ENCODE measurements at places on chromosomes 6 and 20.
A peak's percentile ranks its signal among the peaks of the same experiment; 100 is the strongest.

DNA sequence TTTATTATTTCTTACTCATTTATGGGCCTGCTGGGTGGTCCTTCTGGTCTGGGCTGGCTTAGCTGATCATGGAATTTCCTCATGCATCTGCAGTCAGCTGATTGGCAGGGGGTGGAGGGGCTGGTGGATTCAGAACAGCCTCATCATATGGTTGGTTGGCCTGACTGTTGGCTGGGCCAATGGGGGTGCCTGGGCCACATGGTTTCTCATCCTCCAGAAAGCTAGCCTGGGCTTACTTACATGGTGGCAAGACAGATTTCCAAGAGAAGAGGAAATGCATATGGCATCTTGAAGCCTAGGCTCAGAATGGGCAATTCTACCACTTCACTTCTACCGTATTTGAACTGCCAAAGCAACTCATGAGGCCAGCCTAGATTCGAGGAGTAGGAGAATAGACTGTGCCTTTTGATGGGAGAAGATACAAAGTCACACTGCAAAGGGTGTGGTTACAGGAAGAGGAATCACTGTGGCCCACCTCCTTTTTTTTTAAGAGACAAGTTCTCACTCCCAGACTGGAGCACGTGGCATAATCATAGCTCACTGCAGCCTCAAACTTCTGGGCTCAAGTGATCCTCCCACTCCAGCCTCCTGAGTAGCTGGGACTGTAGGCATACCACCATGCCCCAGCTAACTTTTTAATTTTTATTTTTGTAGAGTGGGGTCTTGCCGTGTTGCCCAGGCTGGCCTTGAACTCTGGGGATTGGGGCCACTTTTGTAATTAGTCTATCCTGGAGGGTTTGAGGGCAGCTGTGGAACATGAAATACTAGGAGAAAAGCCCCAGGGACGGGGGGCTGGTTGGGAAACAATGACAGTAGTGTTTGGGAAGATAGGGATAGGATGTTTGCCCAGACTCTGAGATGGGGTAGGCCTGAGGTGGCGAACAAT, 47.6 kb upstream of the RNF24 start:
- DNase-seq, result peak; percentile 32

DNA sequence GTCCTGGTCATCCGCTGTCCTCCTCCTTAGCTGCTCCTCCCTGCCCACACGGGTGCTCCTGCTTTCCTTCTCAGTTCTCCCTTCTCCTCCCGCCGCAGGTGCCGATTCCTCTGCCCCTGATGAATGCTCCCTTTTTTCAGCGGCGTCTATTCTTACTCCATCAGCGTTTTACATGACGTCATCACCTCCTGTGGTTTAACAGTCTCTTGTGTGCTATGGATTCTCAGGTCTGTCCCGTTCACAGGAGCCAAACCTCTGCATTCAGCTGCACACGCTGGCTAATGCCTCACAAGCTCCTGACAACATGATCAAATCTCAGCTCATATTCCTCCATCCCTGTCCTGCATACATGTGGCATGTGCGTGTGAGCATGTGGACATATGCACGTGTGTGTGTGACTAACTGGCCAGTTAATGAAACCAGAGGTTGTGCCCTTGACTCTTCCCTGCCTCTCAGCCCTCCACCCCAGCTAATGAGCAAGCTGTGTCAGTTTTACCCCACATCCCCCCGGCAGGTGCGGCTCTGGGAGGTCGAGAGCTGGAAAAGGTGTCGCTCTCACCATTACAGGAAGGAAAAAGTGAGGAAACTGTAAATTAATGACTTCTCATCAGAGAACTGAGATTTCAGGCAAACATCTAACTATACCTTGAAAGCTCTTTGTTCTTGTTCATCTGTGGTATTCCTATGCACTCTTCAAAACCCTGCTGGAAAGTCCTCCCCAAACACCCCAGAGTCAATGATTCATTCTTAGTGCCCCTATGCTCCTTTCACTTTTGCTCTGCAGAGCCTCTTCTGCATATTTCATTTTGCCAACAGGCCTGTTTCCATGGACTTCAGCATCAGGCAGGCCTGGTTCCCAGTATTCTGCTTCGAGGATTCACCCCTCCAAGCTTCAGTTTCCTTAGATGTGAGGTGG, 163.1 kb downstream of the TTLL2 start:
- DNase-seq, result no peak

DNA sequence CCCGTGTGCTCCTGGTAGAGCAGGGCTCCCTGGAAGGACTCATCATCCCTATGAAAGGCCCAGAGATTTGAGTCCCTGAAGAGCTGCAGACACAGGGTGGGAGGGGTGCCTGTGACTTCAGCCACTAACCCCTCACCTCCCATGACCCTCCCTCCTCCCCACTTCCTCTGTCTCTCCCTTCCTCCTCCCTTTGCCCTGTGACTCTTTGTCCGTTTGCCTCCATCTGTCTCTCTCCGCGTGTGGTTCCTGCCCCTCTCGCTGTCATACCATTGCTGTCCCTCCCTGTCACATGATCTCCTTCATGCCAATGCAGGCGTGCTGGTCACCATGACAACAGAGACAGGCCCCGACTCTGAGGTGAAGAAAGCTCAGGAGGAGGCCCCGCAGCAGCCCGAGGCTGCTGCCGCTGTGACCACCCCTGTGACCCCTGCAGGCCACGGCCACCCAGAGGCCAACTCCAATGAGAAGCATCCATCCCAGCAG, 19.0 kb downstream of the EPB41L1 start:
- peak; percentile 77 for DNase-seq

- no peak for DNase-seq
Observed at GRCh38 chr6:30238178-30238795, 25.1 kb upstream of the TRIM26 start.

GRCh38 chr6:160356074-160356744, 8.0 kb downstream of the SLC22A3 start:
- no peak for DNase-seq

DNA sequence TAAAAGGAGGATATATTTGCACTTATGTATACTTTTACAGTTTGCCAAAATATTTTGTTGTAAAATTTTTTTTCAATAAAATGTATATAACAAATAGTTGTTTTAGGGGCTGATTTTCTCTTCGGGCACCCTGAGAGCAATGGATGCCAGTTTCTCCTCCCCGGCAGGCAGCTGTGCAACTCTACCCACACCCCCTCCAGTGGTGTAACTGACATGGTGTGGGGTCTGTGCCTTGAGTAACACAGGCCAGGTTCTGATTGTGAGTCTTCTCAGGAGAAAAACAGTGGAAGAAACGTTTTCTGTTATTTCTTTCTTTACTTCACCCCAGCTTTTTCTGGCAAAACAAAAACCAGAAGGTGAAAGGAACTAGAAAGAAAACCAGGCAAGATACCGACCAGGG, 6.1 kb downstream of the FOXF2 start:
- DNase-seq, result no peak

DNA sequence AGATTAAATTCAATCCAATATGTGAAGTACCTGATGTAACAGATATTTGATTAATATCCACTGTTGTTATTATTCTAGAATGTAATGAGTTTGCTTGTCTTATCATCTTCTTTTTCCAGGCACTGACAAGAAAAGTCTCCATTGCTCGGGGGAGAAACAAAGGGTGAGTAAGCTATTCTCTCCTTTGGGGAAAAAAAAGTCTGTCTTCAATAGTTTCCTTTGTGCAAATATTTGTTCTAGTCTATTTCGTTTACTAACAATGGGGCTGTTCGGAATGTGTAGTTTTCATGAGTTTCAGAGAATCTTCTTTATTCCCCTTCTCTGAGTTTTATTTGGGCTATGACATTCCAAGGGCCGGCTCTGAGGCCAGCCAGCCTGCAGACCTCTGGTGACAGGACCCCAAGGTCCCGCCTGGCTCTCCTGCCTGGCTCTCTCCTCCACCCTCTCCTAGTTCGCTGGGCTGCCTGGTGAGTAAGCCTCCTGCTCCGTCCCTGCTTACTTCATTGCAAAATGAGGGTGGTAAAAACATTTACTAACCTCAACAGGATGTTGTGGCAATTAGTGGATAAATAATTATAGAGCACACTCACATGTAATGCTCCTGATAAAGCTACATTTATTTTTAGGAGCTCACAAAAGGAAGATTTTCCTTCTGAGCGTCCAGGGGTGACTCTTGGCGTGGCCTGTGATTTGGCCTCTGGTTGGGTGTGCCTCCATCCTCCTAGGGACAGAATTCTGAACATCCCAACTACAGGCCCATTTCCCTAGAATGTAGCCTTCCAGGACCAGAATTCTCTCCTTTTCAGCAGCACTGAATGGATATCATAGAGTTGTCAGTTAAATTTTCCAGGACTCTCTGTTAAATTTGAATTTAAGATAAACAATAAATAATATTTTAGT, 43.1 kb upstream of the SNX9 start:
- no peak for DNase-seq

DNA sequence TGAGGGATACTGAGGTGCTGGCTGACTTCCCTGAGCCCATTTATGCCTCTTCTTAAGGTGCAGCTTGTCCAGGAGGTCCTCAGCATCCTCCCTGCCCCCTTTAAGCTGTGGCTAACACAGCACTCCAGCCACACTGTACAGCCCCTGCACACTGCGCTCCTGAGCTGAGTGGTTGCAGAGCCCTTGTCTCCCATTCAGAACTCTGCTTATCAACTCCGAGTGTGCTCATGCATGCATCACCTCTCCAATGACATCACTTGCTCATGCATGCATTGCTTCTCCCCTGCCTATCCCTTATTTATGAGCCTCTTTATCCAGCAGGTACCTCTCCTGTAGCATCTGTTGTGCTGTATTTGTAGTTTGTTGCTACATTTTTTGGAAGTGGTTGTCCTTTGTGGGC, 124.6 kb downstream of the AIG1 start:
- no peak for DNase-seq

- no peak for DNase-seq
Observed at GRCh38 chr20:10970109-10970508, 296.3 kb upstream of the JAG1 start.

GRCh38 chr6:32173051-32173727, 2.7 kb downstream of the AGPAT1 start:
- DNase-seq, result no peak

- DNase-seq, result no peak
Observed at GRCh38 chr6:42333612-42334011, 116.0 kb upstream of the MRPS10 start.

DNA sequence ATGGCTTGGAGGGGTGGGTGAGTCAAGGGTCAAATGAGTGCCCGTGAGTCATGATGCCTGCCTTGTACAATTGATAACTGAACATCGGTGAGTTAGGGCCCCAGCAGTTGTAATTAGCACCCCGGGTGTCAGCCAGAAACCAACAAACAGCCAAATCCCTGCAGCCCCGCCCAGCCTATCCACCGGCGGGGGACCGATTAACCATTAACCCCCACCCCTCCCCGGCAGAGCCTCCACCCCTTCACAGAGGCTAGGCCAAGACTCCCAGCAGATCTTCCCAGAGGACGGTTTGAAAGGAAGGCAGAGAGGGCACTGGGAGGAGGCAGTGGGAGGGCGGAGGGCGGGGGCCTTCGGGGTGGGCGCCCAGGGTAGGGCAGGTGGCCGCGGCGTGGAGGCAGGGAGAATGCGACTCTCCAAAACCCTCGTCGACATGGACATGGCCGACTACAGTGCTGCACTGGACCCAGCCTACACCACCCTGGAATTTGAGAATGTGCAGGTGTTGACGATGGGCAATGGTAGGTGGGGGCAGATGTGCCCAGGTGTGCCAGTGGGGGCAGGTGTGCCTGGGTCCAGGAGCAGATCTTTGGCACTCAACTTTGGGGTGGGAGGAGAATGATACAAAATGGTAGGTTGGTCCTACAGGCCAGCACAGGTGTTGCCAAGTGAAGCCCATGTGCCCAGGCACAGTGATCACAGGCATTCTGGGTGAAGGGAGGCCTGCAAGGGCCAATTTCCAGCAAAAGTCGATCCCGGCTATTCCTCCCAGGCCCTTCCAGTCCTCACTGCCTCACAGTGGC, 45.7 kb downstream of the HNF4A start:
- DNase-seq, result no peak

GRCh38 chr20:60240415-60240814, 282.2 kb downstream of the CDH26 start:
- no peak for DNase-seq

GRCh38 chr6:139981768-139982181, 607.3 kb upstream of the CITED2 start:
- no peak for DNase-seq

DNA sequence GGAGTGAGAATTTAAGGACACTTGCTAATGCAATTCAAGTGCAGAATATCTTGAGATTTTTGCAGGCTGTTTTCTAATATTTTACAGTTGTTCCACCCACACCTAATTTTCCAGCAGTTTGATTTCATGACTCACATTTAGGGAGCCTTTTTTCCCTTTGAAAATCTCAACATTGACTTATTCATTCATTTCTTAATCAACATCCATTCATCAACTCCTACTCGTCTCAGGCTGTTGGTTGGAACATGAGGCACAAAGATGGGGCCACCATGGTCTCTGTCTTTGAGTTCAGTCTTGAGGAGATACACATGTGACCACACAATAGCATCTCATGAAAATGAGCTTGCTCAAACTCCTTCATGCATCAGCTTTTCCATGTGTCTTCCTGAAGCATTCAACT, 135.6 kb downstream of the UNC5CL start:
- no peak for DNase-seq

- DNase-seq, result no peak
Observed at GRCh38 chr6:9064156-9064555, 628.8 kb upstream of the SLC35B3 start.

DNA sequence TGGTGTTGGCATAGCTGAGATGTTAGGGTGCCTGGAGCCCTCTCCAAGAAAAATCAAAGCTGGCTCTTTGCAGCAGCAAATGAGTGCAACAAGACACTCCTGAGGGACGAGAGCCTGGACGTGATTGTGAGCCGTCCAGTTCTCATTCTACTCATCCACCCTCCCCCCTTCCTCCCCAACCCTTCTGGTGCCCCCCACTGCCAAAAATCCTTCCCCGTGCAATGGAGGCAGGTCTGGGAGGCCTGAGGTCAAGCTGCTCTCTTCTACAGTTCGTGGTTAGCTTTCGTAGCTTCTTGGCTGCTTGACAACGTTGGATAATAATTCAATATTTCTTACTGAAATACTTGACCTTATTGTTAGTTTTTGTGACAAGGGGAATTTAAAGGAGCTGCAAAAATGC, 185.3 kb upstream of the SUPT3H start:
- no peak for DNase-seq

DNA sequence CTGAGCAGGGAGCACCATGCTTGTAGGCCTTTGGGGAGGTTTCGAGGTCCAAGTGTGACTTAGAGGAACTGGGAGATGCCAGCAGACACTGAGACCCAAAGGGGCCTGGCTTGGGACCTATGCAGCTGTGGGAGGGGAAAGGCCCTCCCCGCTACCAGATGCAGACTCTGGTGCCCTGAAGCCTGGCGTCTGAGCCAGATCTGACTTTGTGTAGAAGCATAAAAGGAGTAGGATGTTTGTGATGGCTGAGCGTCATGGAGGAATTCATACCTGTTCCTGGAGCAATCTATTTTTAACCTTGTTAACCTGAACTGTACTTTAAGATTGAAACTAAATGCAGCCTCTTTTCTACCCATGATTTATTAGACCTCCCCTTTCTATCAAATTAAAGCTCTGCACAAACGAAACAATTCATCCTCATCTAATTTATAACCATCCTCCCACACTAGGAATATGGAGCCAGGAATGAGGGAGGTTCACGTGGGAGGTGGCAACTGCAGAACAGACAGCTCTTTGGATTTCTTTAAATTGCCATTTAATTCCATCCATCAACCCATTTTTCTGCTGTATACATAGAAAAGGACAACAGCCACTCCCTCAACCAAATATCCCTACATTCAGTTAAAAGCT, 172.6 kb upstream of the AGPAT4 start:
- DNase-seq, result no peak

GRCh38 chr20:64200740-64201139, 36.5 kb downstream of the MYT1 start:
- no peak for DNase-seq

GRCh38 chr6:128271527-128271926, 248.9 kb downstream of the PTPRK start:
- no peak for DNase-seq

Measured in RWPE2 (cell line).